Pons (tissue), 1 donor: ENCODE measurements at places on chromosomes 6 and 20.

GRCh38 chr6:111871725-111872400, 1.4 kb downstream of the FYN start:
- peak; percentile 97 for DNase-seq

- DNase-seq, result no peak
Measured at GRCh38 chr6:338815-339262, 46.6 kb downstream of the DUSP22 start.

DNA sequence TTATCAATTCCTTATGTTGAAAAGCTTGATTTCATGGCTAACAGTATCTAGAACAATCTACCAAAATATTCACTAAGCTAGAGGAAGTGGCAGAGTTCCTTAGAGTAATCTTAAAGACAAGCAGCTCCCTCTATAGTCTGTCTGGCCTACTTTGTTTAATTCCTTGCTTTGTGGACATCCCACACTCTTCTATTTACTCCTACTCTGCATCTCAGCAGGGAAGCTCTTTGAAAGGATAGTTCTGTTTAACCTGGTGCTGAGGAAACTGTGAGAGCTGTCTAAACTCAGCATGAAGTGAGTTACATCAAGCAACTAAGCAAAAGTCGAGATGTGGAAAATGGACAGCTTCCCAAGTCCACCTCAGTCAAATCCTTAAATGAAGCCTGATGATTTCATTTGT, 4.3 kb downstream of the REV3L start:
- peak; percentile 84 for DNase-seq

- no peak for DNase-seq
Measured at GRCh38 chr20:38805958-38806854, 709 bp downstream of the PPP1R16B start.

DNA sequence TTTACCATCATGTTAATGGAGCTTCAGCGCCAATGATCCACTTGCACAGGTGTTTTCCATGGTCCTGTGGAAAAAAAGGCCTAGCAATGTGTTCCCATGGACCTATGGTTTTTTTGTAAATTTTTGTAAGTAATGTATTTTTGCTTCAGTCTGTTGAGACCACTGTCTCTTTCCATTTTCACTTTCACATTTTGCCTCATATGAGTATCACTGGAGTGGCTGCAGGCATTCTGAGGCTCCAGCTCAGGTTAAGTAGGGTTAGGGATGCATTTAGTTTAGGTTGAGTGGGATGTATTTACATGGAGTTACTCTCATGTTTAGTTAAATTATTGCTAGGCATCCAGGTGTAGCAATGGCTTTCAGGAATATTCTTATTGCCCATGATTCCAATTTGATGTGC, 19.2 kb upstream of the LMBRD1 start:
- DNase-seq, result no peak

DNA sequence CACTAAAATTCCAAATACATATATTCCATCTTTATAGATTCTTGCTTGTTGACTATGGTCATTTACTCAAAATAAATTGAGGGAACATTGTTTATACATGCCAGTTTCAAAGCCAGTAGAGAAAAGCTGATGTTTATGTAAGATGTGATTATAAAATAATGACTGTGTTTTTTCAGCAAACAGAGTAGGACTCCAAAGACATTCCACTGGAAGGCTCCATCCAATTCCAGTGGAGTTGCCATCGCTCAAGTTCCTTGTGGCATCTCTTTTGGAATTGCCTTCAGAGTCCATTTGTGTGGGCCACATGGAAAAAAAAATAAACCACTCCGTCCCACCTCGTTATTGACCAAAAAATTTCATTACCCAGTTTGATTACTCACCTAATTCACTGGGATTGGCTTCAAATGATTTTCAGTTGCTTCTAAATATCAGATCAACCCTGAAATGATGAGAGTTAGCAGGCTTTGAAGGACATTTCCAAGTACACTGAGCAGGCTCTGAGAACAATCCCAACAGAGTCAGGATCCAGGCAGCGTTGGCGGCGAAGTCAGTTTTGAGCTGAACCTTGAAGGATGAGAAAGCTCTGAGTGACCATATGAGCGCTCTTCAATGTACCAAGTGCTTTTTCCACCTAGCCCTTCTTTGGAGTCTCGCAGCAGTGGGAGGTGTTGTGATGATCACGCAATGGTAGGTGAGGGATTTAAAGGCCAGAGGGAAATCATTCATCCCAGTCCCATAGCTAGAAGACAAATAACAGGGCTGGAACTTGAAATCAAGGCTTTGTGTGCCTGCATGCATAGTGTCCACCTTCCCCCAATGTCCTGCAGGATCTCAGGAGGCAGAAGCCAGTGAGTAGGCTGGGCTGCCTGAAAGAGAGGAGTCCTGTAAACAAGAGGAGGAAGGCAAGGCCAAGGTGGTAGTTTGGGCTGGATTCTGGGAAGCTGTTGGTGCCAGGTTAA, 281.7 kb downstream of the CDC5L start:
- no peak for DNase-seq

DNA sequence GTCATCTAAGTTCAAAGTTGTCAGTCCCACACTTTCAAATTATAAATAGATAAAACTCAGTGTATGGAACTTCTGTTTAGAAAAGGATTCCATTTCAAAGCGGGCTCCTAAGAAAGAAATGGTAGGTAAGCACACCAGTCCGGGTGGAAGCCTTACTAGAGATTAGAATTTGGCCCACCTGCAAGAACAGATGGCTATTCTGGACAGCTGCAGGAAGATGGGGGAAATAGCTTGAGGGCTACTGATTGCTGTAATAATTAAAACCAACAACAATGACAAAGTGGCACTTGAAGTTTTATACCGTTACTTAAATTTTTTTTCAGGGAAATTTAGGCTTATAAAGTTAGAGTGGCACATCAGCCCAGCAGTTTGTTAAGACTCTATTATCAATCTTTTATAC, 83.3 kb downstream of the HIVEP2 start:
- DNase-seq, result no peak

DNA sequence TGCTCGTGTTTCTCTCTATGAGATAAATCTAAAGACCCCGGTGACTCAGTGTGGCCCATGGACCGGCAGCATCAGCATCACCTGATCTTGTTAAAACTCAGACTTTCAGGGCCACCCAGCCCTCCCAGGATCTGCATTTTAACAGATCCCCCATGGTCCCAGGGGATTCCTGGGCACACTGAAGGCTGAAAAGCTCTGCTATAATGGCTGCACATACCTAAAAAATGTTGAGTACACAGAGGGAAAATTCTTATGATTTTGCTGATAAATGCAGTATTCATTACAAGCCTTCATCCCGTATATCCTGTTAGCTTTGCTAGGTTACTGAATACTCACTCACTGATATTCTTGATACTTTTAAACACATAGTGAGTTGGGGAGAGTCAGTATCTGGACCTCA, 200.5 kb downstream of the MYLK4 start:
- no peak for DNase-seq

DNA sequence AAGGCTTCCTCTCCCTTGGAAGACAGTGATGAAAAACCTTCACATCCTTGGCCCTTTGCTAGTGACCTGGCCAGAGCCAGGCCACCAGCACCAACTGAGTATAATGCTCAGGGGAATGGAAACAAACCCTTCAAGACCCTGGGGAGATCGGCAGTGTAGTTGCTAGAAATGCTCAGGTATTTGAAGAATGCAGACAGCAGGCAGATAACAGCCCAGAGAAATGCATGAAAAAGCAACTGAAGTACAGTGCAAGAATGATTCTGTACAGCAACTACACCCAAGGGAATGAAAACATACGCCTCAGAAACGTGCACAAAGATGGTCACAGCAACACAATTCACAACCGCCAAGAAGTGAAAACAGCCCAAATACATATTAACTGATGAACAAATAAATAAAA, 41.1 kb downstream of the PPP1R3G start:
- DNase-seq, result no peak

- DNase-seq, result no peak
Measured at GRCh38 chr6:87184762-87185250, 29.4 kb downstream of the ZNF292 start.

DNA sequence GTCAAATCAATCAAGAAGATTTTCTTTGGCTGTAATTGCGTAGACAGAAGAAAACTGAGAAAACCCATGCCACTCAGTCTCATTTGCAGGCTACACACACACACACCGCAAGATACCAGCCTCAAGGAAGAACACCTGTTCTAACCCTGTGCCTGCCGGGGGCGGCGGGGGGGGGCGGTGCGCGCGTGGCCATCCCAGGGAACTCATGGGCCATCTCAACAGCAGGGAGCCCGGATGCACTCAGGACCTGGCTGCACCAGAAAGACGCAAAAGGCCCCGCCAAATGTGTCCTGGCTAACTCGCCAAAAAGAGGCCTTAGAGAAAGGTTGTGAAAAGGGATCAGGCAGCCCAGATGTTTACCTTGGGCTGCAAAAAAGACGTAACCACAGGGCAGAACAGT, 2.1 kb downstream of the B3GAT2 start:
- no peak for DNase-seq

DNA sequence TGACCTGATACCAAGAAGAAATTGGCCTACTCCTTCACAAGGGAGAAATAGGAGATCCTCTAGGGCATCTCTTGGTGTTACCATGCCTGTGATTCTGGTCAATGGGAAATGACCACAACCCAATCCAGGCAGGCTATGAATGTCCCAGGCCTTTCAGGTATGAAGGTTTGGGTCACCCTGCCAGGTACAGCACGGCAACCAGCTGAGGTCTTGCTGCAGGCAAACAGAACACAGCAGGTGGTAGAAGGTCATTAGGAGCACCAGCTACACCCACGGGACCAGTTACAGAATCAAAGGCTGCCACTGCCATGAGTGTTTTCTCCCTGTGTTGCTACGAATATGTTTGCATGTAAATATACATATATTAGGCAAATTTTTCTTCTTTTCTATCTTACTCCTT, 202.3 kb downstream of the ERMARD start:
- DNase-seq, result no peak

DNA sequence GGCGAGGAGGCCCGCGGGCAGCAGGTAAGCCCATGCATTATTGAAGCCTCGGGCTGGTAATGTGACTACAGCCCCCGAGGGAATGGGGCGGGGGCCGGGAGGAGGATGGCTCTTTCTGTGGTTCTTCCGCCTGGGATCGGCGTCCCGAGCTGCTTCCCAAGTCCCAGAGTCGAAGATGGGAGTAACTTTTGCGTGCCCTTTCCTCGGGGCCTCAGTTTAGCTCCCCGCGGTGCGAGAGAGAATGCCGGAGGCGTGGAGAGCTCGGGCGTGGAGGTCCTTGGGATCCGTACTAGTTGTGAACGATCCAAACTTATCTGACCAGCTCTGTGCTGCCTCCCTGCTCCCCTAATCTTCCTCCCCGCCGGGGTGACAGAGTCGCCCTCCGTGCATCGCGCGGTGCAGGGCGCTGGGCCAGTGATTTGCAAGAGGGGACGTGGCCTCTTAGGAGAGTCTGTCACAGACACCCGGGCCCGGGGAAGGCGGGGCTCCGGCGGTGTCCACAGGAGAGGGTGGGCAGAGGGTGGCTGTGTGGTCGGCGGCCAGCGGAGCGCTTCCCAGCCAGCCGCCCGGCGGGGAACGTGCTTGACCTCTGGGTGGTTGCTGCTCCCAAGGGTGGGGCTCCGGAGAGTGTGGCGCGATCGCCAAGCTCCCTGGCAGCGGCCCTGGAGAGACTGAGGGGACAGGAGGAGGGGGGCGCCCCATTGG, 815 bp downstream of the UTRN start:
- no peak for DNase-seq
